Daoy (cell line): ENCODE measurements at places on chromosomes 2 and 18. TPM values are rescaled to one million over a fixed set of nuclear protein-coding genes. Genes with fewer than 3 reads are reported as not detected.

The SPDYA gene
- total RNA-seq, result 0.68 and 0.86 TPM in 2 replicates

The SCN2A gene
- 0.51 and 0.83 TPM in 2 replicates for total RNA-seq

The STK11IP gene
- 14.0 and 16.9 TPM in 2 replicates for total RNA-seq

The FEV gene
- total RNA-seq, result 0.34 TPM in 1 of 2 replicates, not detected in the other
